Fibroblast of lung (primary cell): ENCODE measurements at places on chromosomes 11 and 22.

DNA sequence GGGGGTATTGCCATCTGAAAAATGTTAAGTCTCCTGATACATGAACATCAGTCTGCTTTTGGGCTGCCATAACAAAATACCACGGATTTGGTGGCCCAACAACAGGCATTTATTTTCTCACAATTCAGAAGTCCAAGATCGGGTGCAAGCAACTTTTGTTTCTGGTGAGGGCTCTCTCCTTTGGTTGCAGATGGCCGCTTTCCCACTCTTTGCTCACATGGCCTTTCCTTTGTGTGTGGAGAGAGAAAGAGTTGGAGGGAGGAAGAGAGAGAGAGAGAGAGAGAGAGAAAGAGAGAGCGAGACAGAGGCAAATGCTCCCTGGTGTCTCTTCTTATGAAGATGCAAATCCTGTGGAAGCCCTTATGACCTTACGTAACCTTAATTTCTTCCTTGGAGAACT is 2.5 kb upstream of the KRTAP5-2 start:
- no peak for DNase-seq

DNA sequence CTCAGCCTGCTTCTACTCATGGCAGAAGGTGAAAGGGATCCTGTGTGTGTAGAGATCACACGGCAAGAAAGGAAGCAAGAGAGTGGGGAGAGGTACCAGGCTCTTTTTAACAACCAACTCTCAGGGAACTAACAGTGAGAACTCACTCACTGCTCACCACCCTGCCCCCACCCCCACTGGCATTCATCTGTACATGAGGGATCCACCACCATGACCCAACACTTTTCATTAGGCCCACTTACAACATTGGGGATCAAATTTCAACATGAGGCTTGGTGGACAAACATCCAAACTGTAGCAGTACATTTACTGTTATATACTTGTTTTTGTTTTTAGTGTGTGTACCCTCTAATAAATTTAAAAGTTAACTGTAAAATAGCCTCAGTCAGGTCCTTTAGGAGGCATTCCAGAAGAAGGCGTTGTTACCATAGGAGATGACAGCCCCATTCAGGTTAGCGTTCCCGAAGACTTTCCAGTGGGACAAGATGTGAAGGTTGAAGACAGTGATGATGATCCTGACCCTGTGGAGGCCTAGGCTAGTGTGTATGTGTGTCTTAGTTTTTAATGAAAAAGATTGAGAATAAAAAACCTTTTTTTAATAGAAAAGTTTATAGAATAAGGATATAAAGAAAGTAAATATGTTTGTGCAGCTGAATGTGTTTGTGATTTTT is 11.3 kb downstream of the CUL5 start:
- DNase-seq, result peak; percentile 58

DNA sequence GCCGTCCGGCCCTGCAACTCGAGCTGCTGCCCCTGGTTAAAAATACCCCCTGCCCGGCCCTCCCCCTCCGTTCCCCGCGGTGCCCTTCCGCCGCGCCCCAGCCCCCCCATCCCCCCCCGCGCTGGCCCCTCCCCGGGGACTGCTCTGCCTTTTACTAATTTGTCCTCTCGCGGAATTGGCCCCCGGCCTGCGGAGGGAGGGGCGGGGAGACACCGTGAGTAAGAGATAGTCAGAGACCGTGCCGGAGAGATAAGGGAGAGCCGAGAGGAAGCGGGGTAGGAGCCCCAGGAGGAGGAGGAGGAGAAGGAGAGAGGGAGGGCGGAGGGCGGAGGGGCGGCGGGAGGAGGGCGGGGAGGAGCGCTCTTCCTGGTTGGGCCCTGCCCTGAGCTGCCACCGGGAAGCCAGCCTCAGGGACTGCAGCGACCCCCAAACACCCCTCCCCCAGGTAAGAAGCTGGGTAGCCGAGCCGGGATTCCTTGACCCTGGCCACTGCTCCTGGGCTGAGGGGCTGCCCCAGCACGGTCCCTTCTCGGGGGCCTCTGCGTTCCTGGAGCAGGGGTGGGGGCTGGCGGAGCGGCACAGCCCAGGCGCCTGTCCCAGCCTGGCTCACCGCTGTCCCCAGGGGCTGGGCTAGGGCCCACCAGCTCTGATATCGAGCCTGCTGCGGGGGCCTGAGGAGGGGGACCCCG is at the start of gene CAPN1:
TSS of gene CAPN1 (plus strand) at position 360 of the 689 bp plus-strand sequence. CDS start 774 bp downstream, outside the sequence.
- peak; percentile 85 for DNase-seq

GRCh38 chr11:64776875-64777274 is 1.5 kb downstream of the SF1 start:
- no peak for DNase-seq

DNA sequence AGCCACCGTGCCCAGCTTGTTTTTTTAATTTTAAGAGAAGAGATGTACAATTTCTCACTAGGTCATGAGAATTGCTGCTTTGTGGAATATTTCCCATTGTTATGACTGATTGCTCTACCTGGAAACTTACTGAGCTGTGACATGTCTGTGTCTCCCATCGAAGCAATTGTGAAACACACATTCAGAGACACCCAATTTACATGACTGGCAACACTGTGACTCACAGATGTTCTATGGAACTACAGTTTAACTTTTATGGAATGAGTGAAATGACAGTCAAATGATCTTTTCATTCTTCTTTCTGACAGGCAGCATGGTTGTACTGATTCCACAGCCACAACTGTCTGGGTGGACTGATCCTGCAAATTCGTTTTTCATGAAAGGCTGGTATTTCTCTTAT is 32.3 kb downstream of the ELF5 start:
- no peak for DNase-seq

DNA sequence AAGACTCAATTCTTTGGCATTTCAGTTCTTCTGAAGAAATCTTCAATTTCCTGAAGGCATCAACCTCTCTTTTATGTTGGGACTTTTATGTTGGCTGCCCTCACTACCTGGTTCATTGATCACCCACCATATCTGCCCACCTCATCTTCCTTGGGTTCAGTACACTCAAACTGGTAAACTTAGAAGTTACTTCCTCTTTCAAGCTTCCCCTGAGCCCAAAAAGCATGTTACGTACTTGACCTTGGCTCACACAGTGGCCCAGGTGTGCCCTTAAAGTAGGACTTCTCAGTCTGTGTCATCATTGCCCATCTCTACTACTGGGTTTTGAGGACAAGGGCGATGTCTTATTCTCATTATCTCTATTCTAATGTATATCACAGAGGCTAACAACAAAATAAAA is 86.1 kb downstream of the GRIA4 start:
- DNase-seq, result no peak

DNA sequence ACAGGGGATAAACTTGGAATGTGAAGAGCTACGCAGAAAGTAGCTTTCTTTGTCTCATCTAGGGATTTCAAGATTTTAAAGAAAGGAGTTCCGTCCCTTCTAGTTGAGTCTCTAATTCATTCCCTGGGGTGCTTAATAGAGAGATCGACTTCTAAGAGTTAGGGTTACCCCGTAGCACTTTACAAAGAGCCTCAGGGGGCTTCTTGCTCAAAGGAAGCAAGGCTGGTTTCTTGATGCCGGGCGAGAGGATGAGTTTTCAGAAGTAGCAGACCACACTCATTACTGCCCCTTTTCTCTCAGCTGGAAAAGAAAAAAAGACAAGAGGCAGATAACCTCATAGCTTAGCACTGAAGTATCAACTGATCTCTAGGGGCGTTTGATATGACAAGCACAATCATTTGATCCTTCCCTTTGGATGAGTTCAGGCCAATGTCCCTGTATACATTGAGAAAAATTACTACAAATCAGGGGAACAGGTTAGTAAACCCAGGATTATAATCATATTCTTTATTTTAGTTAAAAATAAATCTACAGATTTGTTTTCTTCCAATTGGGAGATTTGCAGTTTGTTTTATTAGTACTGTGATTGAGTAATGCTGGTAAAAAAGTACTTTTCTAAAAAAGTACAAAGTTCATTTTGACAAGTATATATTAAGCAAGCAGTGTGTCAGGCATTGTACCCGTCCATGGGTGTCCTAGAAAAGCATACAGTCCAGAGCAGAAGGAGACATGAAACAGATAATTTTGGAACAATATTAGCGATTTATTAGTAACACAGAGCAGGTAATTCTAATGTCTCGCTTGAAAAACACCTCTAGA is 18.7 kb downstream of the ELMOD1 start:
- no peak for DNase-seq

GRCh38 chr22:45036154-45036553 is 26.3 kb upstream of the PHF21B start:
- DNase-seq, result peak; percentile 40

DNA sequence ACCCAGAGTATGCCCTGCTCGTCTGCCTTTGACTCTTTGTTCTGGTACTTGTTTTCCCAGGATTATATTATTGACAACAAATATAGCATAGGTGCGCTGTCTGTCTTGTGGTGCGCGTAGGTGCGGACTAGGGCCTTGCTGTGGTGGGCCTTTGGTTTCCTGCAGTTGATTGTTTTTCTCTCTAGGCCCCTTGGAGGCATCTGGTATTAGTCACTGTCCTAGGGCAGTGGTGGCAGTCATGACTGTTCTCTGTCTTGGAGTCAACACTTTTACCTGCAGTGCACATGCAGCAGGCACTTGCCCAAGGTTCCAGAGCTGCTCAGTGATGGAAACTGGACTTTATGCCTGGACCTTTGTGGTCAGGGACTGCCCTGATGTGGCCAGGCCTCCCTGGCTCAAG is 18.6 kb downstream of the PPP6R2 start:
- DNase-seq, result no peak

GRCh38 chr11:9076046-9076445 is 15.4 kb downstream of the SCUBE2 start:
- DNase-seq, result no peak

DNA sequence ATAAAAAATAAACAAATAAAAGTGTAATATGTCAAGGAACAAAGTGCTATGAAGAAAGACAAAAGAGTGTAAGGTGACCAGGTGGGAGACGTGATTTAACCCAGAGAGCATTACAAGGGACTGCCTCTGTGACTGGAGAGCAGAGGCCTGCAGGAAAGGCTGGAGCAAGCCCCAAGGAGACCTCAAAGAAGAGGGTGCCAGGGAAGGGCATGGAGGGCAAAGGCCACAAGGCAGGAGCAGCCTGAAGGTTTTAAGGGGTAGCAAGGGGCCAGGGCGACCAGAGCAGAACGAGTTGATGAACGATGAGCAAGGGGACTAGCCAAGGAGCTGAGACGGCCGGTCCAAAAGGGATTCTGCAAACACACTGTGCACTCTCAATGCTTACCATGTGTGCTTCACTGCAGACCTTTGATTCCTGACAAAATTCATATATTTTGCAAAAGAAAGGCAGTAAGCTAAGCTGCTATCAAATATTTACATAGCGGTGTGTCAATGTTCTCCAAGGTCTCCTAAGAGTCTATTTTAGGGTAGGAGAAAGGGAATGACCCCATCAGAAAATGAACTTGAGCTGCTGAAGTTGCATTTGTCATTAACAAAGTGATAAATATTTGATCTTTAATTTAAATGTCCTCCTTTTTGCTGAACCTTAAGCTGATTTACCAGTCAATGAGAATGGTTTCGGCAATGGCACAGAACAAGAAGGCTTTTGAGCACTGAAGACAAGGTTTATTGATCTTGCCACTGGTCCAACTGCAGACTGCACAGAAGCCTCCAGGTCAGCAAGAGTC is 50.5 kb downstream of the SMCO4 start:
- no peak for DNase-seq

DNA sequence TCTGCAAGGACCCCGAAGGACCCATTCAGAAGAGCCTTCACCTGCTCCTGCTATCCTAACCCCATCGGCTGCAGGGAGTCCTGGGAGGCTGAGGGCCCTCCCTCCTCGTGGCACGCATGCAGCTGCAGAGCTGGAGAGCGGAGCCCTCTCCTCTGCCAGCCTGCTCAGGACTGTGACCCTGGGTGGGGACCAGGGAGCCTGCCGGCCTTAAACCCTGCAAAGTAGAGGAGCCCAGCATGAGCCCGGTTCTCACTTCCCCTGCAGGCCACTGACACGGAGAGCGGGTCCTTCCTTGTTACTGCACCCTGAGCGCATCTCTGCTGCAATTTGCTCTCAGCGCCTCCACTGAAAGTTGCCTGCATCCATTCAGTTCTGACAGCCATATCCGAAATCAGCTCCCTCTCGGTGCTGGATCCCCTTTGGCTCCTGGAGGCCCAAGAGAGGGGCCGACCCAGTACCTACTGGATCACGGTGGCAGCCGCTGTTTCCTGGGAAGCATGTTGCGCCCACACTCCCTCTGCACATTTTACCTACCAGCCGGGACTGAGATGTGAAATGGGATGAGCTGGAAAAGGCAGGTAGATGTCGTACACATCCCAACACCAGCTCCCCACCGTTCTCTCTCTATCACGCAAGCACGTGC is 312.1 kb downstream of the NTM start:
- DNase-seq, result no peak

GRCh38 chr11:30206249-30206996 is 24.4 kb upstream of the FSHB start:
- no peak for DNase-seq

DNA sequence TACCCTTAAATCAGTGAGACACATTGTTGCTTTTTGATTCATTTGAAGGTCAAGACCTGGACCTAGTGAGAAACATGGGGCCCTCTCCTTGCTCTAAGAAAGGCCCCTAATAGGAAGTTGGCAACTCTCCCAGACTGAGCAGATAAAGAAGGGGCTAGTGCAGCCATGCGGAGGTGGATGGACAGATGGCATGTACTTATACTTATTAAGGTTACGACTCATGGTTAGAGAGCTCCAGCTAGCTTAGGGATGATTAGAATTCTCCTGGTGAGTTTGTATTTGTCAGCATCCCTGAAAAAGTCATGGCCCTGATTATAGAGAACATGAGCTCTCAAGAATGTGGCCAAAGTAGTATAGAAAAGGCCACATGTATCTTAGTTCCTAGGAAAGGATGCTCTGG is 112.1 kb upstream of the BDNF start:
- DNase-seq, result peak; percentile 18

GRCh38 chr11:63879598-63880402 is 37.2 kb downstream of the RCOR2 start:
- peak; percentile 75 for DNase-seq

DNA sequence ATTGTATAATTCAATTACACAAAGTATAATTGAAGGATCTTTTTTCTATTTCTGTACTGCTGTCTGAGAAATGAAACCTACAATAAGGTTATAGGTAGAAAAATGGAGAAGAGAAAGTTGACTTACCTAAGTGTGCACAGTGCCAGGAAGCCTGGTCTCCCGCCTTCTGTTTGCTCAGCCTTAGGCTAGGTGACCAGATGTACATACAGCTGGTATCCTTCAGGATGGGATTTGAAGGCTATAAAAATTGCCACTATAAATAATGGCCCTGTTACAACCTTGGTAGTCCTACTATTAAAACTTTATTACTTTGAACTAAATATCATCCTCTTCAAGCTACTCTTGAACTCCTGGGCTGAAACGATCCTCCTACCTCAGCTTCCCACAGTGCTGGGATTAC is 19.7 kb downstream of the OR51E2 start:
- DNase-seq, result no peak

DNA sequence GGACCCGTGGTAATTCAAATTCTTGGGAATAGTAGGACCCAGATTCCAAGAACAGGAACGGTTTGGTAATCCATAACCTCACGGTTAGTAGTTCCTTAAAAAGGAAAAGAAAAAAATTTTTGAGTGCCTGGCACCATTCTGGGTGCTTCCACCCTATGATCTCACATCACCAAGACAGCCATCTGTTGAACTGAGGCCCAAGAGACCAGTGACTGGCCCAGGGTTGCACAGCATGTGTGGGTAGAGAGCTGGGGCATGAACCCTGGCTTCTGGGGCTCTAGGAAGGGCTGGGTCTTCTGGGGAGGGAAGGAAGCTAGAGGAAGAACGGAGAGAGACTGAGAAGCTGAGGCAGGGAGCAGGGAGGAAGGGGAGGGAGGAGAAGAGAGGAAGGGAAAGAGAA is 4.7 kb upstream of the SPI1 start:
- DNase-seq, result no peak

- no peak for DNase-seq
Observed at GRCh38 chr22:50104141-50104544, 14.3 kb downstream of the MOV10L1 start.

GRCh38 chr22:38138961-38139360 is 28.5 kb upstream of the BAIAP2L2 start:
- DNase-seq, result no peak
